ENCODE measurements at places on chromosomes 12 and 14.

DNA sequence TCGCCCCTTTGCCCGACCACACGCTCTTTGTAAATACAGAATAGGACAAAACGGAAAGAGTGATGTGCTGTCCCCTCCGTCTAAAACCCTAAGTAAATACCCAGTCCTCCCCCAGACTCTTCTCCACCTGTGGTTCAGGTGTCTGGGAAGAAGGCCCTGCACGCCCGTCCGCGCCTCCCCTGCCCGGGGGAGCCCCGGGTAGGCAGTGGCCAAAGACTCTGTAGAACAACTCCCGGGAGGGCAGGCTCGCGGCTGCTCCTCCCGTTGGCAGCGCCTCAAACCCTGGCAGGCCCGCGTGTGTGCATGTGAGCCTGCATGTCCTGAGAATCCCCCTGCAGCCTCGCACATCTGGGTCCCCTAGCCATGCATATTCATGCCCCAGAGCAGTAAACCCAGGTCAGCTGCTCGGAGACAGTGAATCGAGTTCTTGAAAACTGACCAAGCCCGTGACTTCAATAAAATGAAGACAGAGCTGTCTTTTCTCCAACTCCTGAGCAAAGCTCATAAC is 165.8 kb downstream of the MON2 start:
- no peak for DNase-seq

- DNase-seq = peak; percentile 93
These were observed 135.5 kb downstream of the PAWR start for GRCh38 chr12:79555028-79555925.

GRCh38 chr14:88829685-88830302 is 5.3 kb downstream of the TTC8 start:
- DNase-seq = no peak

DNA sequence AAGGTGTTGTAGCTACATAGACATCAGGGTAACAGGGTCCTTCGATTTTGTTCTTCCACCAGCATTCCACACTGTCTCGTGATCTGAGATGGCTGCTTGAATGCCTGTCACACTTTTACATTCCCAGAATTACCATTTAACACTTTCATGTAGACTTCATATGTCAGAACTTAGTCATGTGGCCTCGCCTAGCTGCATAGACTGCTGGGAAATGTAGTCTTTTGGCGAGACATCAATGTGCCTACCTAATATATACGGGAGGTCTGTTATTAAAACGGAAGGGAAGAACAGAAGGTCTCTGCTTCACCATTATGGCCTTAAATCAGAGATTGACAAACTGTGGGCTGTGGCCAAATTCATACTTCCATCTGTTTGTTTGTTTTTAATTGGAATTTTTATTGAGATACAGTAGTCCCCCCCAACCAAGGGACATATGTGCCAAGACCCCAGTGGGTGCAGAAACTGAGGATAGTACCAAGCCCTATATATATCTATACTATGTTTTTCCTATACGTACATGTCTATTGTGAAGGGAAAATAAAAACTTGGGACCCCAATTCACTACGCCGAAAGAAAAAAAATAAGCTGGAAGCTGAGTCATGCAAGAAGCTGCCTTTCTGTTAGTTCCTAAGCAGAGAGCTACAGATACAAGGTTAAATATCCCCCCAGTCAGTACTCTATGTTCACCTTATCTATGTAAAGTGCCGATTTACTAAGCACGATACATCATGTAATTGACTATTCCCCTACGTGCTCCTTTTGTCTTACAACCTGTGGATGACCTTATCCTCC is 11.3 kb upstream of the HRK start:
- DNase-seq = peak; percentile 17

DNA sequence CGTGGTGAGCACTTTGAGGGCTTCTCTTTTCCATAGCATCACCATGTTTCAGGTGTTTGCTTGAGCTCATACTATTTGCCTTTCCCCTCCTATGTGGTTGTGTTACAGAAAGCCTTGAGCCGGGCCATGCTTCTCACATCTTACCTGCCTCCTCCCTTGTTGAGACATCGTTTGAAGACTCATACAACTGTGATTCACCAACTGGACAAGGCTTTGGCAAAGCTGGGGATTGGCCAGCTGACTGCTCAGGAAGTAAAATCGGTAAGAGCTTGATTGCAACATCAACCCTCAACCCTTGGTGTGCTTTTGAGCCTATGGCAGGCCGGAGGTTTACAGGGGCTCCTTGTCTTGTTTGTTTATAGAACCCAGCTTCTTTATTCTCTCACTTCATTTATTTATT is 8.1 kb downstream of the LETMD1 start:
- peak; percentile 30 for DNase-seq

GRCh38 chr14:80110721-80111120 is 100.6 kb downstream of the DIO2 start:
- no peak for DNase-seq

DNA sequence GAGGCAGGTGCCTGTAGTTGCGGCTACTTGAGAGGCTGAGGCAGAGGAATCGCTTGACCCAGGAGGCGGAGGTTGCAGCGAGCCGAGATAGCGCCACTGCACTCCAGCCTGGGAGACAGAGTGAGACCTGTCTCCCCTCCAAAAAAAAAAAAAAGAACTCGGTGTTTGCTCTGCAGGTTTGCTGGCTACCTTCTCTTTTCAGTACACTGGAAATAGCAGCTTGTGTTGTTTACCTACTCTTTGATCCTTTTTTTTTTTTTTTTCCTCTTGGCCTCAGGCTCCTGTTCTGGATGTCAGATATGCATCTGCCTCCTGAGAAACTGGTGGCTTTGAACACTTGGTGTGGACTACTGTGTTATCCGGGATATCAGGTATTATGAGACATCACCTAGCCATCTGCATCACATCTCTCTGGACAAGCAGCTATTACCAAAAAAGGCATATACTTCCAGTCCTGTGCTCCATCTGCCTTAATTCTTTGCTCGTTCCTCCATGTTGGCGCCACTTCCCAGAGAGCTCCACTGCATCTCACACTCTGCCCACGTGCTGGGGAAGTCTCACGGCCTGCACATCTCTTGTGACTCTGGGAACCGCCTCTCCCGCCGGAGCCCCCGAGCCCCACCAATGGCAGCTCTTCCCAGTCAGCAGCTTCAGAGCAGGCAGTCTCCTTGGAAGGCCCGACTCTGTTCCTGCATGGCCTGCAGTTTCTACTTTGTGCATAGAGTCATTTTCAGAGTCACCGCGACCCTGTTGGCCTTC is 50.9 kb upstream of the TRAF3 start:
- no peak for DNase-seq

GRCh38 chr14:46571970-46572369 is 79.6 kb downstream of the RPL10L start:
- DNase-seq = peak; percentile 16

DNA sequence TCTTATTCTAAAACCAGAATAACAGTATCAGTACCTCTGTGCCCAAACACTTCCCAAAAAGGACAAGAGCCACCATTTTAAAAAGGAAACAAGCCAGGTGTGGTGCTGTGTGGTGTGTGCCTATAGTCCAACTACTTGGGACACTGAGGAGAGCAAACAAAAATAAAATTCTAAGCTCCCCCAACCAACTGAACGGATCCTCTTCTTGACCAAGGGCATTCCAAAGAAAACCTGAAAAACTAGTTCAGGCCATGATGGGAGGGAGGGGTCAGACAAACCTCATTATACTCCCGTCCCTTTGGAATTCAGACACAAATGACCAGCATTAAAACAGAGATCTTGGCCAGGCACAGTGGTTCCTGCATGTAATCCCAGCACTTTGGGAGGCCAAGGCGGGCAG is 20.5 kb downstream of the SLC11A2 start:
- peak; percentile 30 for DNase-seq

DNA sequence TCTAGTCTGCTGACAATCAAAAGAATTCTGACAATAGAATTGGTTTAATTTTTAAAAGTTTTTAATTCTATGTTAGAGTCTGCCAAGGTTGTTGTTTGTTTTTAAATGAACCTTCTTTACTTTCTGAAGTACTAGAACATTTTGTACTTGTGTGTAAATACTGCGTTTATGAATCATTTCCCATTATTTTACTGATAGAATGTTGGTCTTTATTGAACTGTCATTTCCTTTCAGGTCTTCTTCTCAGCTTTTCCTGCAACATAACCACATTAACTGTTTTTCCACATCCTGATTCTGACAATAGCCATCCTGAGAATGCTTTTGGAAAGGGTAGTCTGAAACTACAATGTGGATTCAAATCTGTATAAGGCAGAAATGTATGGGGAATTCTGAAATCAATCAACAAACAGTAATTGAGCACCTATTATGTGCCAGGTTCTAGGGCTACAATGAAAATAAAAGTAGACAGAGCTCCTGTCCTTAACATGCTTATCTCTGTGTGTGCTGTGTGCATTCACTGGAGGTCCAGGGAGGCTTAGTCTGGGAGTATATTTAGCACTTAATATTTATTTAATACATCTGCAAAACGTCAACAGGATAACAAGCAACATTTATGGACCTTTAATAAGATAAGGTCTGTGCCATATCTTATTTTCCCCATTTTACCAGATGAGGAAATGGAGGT is 73.1 kb upstream of the SLC38A2 start:
- DNase-seq = no peak

- DNase-seq = no peak
These were observed 17.4 kb downstream of the TAMALIN start for GRCh38 chr12:52023976-52024688.

Data from kidney tubule cell (primary cell).